ENCODE measurements at places on chromosomes 4 and X. TPM values are rescaled to one million over a fixed set of nuclear protein-coding genes. Genes with fewer than 3 reads are reported as not detected.

GRCh38 chrX:120536061-120536460 is 24.7 kb downstream of the CUL4B start:
- no peak for DNase-seq

DNA sequence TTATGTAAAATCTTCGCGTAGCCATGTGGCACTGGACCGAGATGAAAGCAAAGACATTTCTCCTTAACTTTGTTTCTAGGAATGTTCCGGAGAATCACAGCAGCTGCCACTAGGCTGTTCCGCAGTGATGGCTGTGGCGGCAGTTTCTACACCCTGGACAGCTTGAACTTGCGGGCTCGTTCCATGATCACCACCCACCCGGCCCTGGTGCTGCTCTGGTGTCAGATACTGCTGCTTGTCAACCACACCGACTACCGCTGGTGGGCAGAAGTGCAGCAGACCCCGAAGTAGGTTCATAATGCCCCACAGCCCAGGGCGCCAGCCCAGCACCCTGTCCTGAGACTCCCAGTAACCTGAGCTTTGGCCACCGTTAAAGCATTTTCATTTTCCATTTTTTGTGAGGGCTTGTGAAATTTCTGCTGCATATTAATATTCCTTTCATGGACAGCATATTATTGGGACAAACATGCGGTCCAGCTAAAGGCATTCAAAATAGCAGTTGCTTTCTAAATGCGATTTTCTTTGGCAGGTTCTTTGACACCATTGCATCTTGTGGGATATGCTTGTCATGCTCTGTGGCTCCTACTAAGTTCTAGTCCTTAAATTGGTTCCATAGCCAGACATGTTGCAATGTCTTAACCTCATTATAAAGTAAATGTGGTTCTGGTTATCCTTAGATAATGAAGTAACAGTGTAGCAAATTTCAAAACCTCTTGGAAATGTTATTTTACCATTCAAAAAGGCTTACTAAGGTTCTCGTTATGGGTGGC is 49.1 kb upstream of the MSANTD1 start:
- DNase-seq: no peak

GRCh38 chr4:60757986-60758680 is 442.0 kb upstream of the ADGRL3 start:
- no peak for DNase-seq

DNA sequence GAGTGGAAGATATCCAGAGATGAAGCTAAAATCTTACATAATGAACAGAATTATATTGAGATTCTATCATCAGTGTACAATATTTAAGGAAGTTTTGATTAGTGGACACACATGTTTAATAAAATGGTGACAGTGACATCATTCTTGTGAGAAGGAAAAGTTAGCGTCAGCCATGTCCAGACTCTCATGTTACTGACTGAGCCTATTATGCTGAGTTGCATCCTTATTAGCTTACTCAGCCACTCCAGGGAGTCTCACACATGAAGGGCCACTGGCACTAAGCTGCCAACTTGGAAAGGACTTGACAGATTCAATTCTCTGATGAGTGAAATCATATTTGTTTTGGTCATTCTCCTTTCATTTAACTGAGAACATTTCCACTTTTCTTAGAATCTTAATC is 170.6 kb downstream of the BANK1 start:
- DNase-seq: no peak

- DNase-seq: no peak
These were observed 108.2 kb downstream of the PCDH7 start for GRCh38 chr4:30828264-30828926.

GRCh38 chr4:138592796-138593195 is 350.6 kb upstream of the SLC7A11 start:
- DNase-seq: no peak

DNA sequence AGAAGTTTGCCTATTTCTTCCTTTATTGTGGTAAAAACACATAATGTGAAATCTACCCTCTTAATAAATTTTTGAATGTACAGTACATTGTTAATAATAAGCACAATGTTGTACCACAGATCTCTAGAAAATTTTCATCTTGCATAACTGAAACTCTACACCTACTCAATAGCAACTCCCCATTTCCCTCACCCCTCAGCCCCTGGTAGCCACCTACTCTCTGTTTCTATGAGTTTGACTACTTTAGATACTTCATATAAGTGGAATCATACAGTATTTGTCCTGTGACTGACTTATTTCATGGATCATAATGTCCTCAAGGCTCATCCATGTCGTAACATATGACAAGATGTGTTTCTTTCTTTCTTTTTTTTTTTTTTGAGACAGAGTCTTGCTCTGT is 446.4 kb downstream of the RPA4 start:
- no peak for DNase-seq

GRCh38 chr4:174451718-174452296 is 70.5 kb downstream of the HPGD start:
- no peak for DNase-seq

DNA sequence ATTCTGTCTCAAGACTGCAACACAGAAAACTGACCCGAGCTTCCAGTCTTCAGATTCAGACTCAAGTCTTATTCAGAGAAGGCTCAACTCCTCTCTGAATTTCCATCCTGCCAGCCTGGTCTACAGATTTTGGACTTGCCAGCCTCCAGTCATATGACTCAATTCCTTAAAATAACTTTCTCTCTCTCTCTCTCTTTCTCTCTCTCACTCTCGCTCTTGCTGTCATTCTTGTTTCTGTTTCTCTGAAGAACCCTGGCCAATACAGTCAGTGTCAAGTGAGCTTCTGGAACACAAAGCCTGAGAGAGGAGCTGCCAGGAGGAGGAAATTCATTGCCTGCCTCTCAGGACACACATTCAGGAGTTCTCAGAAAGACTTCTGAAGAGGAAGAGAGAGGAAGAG is 154.9 kb downstream of the PARM1 start:
- no peak for DNase-seq

DNA sequence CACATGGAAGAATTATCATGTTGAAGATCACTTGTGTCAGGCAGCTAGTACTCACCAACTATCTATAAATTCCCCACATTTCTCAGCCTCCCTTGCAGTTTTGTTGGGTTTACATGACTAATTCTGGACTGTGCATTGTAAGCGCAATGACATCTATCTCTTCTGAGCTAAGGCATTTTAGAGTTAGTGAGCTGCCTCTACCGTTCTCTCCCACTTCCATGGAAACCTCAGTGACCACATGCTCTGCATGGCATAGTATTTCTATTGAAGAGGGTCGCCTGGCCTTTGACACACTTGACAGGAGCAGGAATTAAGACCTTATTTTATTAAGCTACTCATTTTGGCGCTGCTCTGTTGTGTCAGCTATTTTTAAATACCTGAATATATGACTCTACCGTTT is 67.5 kb upstream of the NPY2R start:
- no peak for DNase-seq

- DNase-seq: no peak
These were observed 213.6 kb upstream of the NRK start for GRCh38 chrX:105608745-105609144.

DNA sequence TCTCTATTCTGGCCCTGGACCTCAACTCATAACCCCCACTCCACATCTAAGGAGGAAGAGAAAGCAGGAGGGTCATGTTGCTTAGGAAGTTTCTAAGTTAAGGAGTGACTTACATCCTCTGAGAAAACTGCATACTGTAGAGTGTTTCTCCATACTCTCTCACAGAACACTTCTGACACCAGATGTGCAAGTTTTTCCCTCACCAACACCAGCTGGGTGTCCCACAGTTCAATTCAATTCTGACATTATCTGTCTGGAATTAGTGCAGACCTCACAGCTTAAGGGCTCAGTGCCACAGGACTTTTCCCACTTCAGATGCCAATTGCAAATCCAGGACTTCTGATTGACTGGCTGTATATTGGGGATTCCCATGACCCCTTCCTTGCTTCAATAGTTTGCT is 89.0 kb upstream of the SFRP2 start:
- DNase-seq: peak; percentile 5

DNA sequence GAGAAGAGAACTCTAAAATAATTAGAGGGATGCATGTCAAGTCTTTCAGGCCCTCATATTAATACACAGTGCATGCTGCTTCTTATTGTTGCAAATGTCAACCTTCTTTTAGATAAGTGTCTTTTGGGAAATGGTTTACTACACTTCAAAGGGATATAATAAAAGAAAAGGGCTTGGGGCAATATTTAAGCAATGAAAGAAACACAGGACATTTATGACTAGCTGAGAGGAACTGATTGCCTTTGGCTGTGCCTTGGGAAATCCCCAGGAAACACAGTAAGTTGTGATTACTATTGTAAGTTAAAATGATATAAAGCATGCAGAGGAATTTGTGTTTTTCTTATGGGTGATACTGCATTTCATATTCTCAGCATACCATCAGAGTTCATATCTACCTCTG is 1036.2 kb upstream of the GRID2 start:
- DNase-seq: no peak

GRCh38 chr4:42568610-42569207 is 88.2 kb downstream of the ATP8A1 start:
- DNase-seq: peak; percentile 63

DNA sequence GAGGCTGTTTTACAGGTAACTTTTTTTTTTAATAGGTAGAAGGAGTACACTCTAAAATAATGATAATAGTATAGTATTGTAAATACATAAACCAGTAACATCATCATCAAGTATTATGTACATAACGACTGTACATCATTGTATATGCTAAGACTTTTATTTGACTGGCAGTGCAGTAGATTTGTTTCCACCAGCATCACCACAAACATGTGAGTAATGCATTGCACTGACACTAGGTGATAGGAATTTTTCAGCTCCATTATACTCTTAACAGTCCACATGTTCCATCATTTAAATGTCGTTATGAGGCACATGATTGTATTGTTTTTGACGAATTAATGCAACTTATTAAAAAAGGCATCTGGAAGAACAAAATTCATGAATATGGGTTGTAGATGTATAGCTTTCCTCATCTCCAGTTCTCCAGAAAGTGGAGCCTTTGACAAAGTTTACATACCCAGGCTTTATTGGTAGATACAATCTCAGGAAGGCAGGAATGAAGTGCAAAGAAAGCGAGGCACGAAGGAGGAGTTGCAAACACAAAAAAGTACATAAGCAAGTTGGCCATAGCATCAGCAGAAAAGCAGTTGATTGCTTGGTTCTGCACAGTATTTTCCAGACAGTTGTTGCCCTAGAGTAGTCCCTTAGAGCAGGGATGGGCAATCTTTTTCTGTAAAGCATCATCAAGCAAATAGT is 336.9 kb upstream of the NR3C2 start:
- no peak for DNase-seq

Gene ITGB1BP2
- 114 TPM for polyA plus RNA-seq

Gene NSD2
- 43.9 TPM for polyA plus RNA-seq

Gene ATP2B3
- 0.36 TPM for polyA plus RNA-seq

Gene DSPP
- polyA plus RNA-seq: not detected

Gene F11
- polyA plus RNA-seq: not detected

Gene WAS
- polyA plus RNA-seq: 4.2 TPM

Gene PRRG1
- polyA plus RNA-seq: 15.3 TPM

Gene SLC10A4
- polyA plus RNA-seq: 1.0 TPM
